Fibroblast of pulmonary artery (primary cell): ENCODE measurements at places on chromosomes 12 and 14.

DNA sequence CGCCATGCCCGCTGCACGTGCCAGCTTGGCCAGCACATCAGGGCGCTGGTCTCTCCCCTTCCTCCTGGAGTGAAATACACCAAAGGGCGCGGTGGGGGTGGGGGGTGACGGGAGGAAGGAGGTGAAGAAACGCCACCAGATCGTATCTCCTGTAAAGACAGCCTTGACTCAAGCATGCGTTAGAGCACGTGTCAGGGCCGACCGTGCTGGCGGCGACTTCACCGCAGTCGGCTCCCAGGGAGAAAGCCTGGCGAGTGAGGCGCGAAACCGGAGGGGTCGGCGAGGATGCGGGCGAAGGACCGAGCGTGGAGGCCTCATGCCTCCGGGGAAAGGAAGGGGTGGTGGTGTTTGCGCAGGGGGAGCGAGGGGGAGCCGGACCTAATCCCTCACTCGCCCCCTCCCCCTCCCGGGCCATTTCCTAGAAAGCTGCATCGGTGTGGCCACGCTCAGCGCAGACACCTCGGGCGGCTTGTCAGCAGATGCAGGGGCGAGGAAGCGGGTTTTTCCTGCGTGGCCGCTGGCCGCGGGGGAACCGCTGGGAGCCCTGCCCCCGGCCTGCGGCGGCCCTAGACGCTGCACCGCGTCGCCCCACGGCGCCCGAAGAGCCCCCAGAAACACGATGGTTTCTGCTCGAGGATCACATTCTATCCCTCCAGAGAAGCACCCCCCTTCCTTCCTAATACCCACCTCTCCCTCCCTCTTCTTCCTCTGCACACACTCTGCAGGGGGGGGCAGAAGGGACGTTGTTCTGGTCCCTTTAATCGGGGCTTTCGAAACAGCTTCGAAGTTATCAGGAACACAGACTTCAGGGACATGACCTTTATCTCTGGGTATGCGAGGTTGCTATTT, 914 bp upstream of the CCND2 start:
- DNase-seq = peak; percentile 24

DNA sequence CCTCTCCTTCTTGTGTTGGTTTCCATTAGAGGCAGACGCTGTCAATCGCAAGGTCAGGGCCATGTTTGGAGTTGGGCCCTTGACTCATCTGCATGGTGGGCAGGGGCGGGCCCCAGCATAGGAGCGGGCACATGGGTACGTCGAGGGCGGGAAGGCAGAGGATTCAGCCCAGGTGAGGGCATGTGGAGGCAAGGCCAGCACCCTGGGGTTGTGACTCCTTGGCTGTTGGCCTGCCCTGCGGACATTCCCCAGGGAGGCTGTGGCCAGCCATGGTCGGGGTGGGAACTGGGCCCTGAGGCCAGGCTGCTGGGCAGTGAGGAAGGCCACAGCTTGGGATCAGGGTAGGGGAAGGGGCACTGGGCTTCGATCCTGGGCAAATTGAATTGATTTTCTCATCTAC, 10.3 kb downstream of the RPS6KL1 start:
- no peak for DNase-seq

- no peak for DNase-seq
These were observed 316.9 kb downstream of the DAD1 start for GRCh38 chr14:22271838-22272799.

DNA sequence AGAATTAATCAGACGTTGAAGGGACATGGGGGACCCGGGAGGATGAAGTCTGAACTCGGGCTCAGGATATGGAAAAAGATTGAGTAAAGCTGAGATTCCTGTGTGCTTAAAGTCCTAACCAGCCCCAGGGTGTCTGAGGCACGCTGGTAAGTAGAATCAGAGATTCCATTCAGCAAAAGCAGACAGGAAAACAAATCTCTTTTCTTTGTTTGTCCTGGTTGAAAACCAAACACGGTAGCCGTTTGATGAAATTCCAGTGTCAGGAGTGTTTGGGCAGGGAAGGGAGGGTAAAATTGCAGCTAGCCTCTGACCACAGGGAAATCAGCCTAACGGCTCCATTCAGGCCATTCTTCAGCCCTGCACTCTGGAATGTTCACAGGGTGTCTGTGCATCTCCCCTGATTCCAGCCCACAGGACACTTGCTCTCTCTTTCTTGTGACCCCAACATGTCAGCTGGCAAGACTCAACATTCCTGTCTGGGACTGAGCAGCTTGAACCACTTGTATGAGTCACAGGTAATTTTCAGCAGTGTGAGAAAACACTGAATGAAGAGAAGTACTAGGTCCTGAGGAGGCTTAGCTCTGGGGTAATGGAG, 31.0 kb downstream of the NINJ2 start:
- peak; percentile 82 for DNase-seq

DNA sequence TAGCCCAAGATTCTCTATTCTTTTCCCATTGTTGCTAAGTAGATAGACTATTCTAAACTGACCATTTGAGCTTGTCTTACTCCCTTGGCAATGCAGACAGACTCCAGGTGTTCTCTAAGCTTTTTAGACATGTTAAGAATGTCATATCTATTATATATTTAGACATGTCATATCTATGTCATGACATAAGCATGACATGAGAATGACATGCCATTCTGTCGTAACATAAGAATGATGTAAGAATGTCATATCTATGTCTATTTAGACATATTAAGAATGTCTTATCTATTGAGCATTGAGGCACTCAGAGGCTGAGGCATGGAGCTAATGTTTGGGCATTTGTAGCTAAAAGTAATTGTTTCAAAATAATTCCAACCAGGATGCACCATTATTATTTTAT, 277.3 kb upstream of the ATP2B1 start:
- DNase-seq = no peak

- no peak for DNase-seq
These were observed 101.5 kb downstream of the SMOC1 start for GRCh38 chr14:69980457-69981425.

DNA sequence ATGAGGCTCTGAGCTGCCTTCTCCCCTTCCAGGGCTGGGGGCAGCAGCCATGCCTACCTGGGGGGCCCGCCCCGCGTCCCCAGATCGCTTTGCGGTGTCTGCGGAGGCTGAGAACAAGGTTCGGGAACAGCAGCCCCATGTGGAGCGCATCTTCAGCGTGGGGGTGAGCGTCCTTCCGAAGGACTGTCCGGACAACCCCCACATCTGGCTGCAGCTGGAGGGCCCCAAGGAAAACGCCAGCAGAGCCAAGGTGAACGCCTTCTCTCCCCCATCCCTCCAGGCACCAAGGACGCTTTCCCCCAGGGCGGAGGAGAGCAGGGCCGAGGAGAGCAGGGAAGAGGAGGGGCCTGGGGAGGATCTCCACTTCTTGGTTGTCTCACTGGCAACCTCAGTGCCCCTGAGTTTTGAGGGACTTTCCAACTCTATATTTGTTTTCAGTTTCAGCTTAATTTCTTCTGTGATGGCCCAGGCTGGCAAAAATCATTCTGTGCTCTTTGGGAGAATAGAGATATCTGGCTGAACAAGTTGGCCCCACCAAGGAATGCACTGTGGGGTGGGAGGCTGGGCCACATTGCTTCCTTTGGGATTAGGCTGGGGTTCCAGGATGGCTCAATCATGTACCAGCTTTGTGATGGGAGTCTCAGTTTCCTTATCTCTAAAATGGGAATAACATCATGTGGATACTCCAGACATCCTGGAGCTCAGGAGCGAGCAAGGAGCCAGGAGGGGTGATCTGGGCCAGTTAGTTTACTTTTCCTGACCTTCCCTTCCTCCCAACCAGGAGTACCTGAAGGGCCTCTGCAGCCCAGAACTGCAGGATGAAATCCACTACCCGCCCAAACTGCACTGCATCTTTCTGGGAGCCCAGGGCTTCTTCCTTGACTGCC, 1.2 kb downstream of the KHNYN start:
- peak; percentile 46 for DNase-seq

- no peak for DNase-seq
These were observed 436 bp downstream of the ASB2 start for GRCh38 chr14:93975791-93976476.

DNA sequence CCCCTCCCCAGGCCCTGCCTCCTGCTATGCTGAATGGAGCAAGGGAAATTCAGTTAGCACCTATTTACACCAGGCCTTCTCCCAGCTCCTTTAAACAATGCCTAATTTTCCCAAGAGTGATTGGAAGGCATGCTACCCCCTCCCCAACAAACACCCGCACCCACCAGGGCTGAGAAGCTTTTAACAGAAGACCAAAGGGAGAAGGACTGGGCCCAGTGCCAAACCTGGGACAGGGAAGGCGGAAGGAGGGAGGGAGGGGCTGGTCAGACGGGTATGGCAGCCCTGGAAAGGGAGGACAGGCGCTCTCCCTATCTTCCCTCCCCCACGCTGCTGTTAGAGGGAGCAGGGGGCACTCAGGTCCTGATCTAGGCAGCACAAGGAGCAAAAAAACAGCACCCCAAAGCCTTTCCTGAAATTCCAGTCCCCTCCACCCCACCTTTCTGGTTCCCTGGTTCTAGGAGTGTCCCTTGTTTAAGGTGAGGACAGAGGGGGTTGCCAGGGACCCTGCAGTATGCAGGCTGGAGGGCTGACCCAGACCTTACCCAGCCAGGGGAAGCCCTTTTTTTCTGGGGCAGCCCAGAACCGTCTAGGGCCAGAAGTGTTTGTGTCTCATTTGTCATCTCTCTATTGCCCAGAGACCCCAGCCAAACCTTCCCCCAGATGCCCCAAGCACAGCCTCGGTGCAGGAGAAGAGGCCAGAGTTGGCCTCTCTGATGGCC, 2.4 kb upstream of the KRT8 start:
- peak; percentile 62 for DNase-seq

DNA sequence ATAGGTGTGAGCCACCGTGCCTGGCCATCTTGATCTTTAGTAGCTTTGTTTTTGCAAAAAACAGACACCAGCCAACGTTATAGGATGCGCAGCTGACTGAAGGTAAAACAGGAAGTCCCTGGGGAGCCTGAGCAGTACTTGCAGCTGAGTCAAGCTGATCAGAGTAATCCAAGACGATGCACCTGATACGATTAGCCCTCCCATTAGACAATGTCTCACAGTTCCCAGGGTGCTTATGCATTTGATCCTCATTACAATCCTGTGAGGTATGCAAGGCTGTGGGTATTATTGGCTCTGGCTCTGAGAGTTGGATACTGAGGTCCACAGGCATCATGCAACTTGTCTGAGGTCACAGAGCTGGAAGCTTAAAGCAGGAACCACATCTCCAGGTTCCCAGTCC, 8.1 kb downstream of the KRT18 start:
- no peak for DNase-seq

DNA sequence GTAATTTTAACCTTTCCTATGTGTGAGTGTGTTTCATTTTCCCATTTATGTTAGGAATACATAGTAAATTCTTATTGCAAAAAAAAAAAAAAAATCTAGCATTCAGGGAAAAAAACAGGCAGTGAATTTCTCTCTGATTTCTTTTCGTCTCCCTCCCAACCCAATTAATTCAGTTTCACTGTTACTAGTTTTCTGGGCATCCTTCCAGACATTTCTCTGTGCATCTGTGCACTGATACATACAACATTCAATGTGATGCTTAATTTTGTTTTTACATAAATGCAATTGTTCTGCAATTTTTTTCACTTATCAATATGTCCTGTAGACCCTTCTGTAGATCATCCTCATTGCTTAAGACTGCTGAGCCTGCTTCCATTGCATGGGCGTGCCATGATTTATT, 694.3 kb upstream of the TBX3 start:
- no peak for DNase-seq

DNA sequence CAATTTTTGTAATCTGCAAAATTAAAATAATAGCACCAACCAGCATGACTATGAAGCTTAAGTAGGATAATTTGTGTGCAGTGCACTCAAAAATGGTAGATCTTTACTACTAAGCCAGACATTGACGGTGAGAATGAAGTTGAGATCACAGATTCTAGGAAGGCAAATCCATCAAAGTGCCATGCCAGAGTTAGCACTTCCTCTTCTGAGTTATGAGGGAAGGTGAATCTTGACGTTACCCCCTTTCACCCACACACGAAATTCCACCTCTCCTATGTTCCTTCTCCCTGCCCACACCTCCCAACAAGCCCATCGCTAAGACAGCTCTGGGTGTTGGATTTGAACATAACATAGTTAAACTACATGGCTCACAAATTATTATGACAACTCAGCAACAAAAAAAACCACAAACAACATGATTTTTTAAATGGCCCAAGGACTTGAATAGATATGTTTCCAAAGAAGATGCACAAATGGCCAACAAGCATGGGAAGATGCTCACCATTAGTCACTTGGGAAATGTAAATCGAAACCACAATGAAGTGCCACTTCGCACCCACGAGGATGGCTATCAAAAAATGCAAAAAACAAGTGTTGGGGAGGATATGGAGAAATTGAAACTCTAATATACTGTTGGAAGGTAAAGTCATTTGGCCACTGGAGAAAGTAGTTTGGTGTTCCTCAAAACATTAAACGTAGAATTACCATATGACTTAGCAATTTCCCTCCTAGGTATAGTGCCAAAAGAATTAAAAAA, 119.3 kb upstream of the RAP1B start:
- DNase-seq = no peak

GRCh38 chr14:68380329-68380741, 412.5 kb downstream of the ZFP36L1 start:
- DNase-seq = no peak

- DNase-seq = peak; percentile 27
These were observed 186.6 kb upstream of the OR4E1 start for GRCh38 chr14:21860172-21860571.

- no peak for DNase-seq
These were observed 48.7 kb upstream of the BCL11B start for GRCh38 chr14:99320621-99321235.

- DNase-seq = no peak
These were observed 58.3 kb upstream of the HECTD1 start for GRCh38 chr14:31265701-31266398.

- no peak for DNase-seq
These were observed 5.1 kb downstream of the ANKRD9 start for GRCh38 chr14:102504328-102504999.

- peak; percentile 81 for DNase-seq
These were observed 41.8 kb downstream of the R3HDM2 start for GRCh38 chr12:57389033-57389432.

- no peak for DNase-seq
These were observed 59.3 kb downstream of the FOXN3 start for GRCh38 chr14:89357655-89358297.

DNA sequence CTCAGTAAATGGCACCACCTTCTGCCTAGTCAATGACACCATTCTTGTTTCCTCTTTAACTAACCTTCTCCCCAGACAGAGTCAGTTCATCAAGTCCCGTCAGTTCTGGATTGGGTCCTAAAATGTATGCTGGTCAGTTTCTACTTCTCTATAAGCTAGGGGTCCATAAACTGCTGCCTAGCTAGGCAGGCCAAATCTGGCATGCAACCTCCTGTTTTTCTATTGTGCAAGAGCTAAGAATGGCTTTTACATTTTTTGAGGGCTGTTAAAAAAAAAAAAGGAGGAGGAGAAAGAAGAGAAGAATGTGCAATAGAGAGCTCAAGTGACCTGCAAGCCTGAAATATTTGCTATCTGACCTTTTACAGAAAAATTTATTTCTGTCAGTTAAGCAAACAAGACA, 6.4 kb upstream of the TMED10 start:
- peak; percentile 87 for DNase-seq

- DNase-seq = no peak
These were observed 397.6 kb upstream of the TMTC1 start for GRCh38 chr12:30181334-30181733.

GRCh38 chr12:13219320-13219719, 22.8 kb downstream of the EMP1 start:
- no peak for DNase-seq
